ENCODE measurements at places on chromosomes 3 and 15. TPM values are rescaled to one million over a fixed set of nuclear protein-coding genes. Genes with fewer than 3 reads are reported as not detected.

GOLGA6B gene
- 0.10 TPM for total RNA-seq

GOLGA8T gene
- total RNA-seq: 0.79 TPM

TTC21A gene
- 4.3 TPM for total RNA-seq

SSUH2 gene
- total RNA-seq: 0.39 TPM

MESP2 gene
- 0.30 TPM for total RNA-seq

ADCY5 gene
- total RNA-seq: 4.0 TPM

GNAT1 gene
- 0.20 TPM for total RNA-seq

COX5A gene
- total RNA-seq: 56.3 TPM

PPM1L gene
- total RNA-seq: 12.0 TPM
